ENCODE measurements at places on chromosomes 3 and 15.

DNA sequence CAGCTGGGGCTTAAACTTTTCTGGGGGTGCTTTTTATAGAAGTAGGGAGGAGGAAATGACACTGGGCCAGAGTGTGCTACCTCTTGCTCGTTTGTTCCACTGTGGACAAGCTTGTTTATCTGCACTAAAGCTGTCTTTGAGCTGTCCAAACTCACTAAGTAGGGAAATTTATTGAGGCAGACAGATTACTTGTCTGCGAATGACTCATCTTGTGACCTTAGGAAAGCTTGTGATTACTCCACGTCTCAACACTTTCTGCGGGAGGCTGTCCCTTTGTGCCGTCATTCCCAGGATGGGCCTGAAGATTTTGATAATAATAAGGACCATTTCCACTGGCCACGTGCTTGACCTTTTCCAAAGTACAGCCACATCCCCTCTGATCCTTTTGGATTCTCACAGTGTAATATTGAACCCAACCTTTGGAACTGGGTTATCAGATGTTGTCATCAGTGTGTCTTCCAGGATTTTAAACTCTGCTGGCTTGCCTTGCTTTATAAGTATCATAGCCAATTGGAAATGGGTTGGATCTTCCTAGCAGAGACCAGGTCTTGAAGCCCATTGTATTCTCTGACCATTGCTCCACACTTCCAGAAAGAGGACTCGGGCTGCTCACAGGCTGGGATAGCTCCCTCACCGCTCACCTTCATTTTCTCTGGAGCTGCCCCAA, 84.7 kb downstream of the AGBL1 start:
- no peak for DNase-seq

DNA sequence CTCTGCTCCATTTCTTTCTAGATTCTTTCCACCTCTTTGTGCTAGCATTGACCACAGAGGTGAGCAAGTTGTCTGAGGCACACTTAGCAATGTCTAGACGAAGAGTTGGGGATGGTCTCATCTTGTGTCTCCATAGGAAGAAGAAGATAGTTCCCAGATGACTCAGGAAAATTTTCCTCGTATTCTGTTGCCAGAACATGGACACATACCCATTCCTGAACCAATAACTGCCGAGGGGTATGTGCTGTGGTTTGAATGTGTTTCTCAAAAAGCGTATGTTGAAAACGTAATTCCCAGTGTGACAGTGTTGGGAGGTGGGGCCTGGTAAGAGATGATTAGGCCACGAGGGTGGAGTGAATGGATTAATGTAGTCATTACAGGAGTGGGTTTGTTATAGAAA, 107.5 kb upstream of the GALNT15 start:
- no peak for DNase-seq

GRCh38 chr15:48449734-48450133, 118.5 kb downstream of the DUT start:
- DNase-seq, result no peak

- DNase-seq, result no peak
Measured at GRCh38 chr3:169634618-169635236, 28.8 kb downstream of the MECOM start.

DNA sequence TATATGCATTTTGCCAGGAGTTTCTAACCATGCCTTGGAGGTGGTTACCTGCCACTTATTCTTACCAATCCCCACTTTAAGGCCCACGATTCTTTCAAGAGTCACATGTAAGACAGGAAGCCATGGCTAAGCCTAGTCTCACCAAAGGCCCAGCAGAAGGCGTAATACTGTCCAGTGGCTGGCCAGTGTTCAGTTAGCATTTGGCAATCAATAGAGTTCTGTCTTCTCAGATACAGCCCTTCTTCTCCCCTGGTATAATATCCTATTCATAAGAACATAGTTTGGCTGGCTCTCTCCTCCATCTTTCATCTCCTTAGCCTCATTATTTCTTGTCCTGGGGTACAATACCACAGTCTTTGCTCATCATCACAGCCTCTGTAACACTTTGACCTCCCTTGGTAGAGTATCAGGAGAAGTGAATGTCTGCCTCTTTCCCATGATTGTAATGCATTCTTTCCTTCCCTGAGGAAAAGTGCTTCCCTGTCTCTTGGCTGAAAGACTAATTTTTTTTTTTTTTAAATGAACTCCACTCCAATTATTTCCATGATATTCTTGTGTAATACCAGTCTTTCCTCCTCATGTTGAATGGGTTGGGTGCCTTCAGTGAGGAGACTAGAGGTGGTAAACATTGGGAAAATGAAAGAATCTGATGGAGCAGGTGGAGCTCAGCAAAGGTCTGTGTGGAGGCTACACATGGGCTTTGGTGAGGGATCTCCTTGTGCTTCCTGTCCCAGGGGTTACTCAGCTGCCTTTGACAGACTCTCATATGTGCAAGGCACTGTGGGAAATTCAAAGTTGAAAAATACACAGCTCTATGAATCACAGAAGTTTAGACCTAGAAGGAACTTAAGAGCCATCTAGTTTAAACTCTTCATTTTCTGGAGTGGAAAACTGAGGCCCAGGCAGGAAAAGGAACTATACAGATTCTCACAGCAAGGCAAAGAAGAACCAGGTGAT, 218.2 kb downstream of the P3H2 start:
- DNase-seq, result no peak

GRCh38 chr3:197936819-197937384, 13.1 kb upstream of the RPL35A start:
- no peak for DNase-seq

- no peak for DNase-seq
Measured at GRCh38 chr3:22013641-22014040, 262.6 kb upstream of the ZNF385D start.

GRCh38 chr3:4742359-4742758, 236.9 kb upstream of the BHLHE40 start:
- DNase-seq, result no peak

GRCh38 chr15:74983725-74984231, 11.6 kb upstream of the SCAMP5 start:
- no peak for DNase-seq

DNA sequence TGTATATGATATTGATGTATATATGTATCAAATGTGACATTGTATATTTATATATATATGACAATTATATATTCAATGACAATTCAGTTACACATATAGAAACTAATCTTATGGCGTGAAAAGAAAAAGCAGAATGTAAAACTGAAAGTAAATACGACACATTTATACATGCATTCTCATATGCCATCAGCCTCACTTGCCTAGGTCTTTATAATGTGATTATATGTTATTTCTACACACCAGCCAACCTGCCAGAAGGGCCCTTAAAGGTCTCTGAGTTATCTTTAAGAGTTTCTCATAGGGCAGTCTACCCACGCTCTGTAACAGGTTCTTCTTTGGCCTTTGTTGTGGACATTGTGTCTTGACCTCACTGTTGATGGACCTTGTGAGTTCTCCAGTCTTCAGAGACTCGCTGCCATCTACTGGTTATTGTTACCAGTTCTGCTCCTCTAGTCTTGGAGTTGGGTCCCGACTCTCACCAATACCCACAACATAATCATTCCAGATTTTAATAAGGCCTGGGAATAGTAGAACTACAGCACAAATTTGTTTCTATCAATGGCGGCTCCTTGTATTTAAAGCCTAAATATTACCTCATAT, 371.5 kb upstream of the GOLIM4 start:
- no peak for DNase-seq

DNA sequence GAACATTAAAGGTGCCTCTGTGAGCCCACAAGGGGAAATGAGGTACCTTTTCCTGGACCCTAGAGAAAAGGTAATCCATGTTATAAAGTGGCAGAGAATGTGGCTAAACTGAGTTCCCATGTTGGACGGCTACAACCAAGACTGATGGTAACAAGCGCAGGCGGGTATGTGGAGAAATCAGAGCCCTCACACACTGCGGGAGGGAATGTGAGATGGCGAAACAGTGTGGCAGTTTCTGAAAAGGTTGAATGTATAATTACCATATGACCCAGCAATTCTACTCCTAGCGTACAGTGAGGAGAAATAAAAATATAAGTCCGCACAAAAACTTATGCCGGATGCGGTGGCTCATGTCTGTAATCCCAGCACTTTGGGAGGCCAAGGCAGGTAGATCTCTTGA, 24.1 kb upstream of the SHISA5 start:
- DNase-seq, result no peak

GRCh38 chr15:90914305-90915080, 11.4 kb downstream of the MAN2A2 start:
- no peak for DNase-seq

DNA sequence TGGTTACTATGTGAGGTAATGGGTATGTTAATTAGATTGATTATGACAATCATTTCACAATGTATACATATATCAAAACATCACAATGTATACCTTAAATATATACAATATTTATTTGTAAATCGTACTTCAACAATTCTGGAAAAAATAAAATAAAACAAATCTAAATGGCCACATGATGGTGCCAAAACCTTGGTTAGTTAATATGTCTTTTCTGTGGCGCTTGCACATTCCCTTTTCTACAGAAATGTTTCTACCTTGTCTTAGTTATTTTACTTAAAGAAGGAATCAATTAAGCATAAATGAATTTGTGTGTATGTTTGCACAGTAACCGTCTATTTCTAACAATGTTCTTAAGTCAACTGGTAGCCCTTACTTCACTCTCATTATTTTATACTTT, 53.4 kb downstream of the OXSM start:
- DNase-seq, result no peak

Data from CD4-positive, alpha-beta T cell treated with Interleukin-21 for 1 hour (primary cell).